Bronchus fibroblast of lung (primary cell): ENCODE measurements at places on chromosomes 1 and 21. TPM values are rescaled to one million over a fixed set of nuclear protein-coding genes. Genes with fewer than 3 reads are reported as not detected.

The NBPF3 gene
- total RNA-seq, result 17.7 and 20.3 TPM in 2 replicates

The ZNF684 gene
- 2.8 and 7.4 TPM in 2 replicates for total RNA-seq

The ELAVL4 gene
- not detected in 2 replicates for total RNA-seq

The FHAD1 gene
- total RNA-seq, result under 0.01 and 0.17 TPM in 2 replicates

The PIK3CD gene
- total RNA-seq, result 9.6 and 12.5 TPM in 2 replicates

The UBE2Q1 gene
- 16.6 and 18.2 TPM in 2 replicates for total RNA-seq

The MIB2 gene
- 21.7 and 23.6 TPM in 2 replicates for total RNA-seq

The CDC42BPA gene
- 13.4 and 16.6 TPM in 2 replicates for total RNA-seq

The DENND2C gene
- 0.84 and 0.89 TPM in 2 replicates for total RNA-seq

The MX1 gene
- total RNA-seq, result 0.67 and 1.0 TPM in 2 replicates

The CDC20 gene
- total RNA-seq, result 183 and 220 TPM in 2 replicates

The TNFAIP8L2 gene
- total RNA-seq, result not detected in 2 replicates

The CATSPERE gene
- total RNA-seq, result 0.15 and 0.50 TPM in 2 replicates

The LCE2B gene
- not detected in 2 replicates for total RNA-seq

The SOD1 gene
- total RNA-seq, result 217 and 240 TPM in 2 replicates

The AIRE gene
- not detected in 2 replicates for total RNA-seq

The CD5L gene
- not detected in 2 replicates for total RNA-seq

The TAL1 gene
- total RNA-seq, result not detected in 2 replicates

The IGSF3 gene
- 0.34 and 0.45 TPM in 2 replicates for total RNA-seq

The GOLT1A gene
- not detected in 2 replicates for total RNA-seq

The PTGFR gene
- total RNA-seq, result 7.0 and 9.6 TPM in 2 replicates

The THEM5 gene
- total RNA-seq, result not detected in 2 replicates

The SPOCD1 gene
- total RNA-seq, result 29.9 and 35.1 TPM in 2 replicates

The SEC16B gene
- total RNA-seq, result 3.4 and 4.0 TPM in 2 replicates

The GPR37L1 gene
- not detected in 2 replicates for total RNA-seq

The RABGGTB gene
- total RNA-seq, result 48.8 and 60.9 TPM in 2 replicates

The SLC45A1 gene
- total RNA-seq, result 3.0 and 3.5 TPM in 2 replicates

The GBP4 gene
- not detected in 2 replicates for total RNA-seq

The ZNF326 gene
- 3.5 and 3.7 TPM in 2 replicates for total RNA-seq

The OR2T33 gene
- not detected in 2 replicates for total RNA-seq

The CACNA1S gene
- not detected in 2 replicates for total RNA-seq
